Left ventricle myocardium superior (tissue), 1 donor: ENCODE measurements at places on chromosomes 6 and 20.

- no peak for DNase-seq
These were observed 1068.0 kb upstream of the EPHA7 start for GRCh38 chr6:94487371-94487770.

- no peak for DNase-seq
These were observed 195.5 kb upstream of the PDE10A start for GRCh38 chr6:165858586-165858985.

DNA sequence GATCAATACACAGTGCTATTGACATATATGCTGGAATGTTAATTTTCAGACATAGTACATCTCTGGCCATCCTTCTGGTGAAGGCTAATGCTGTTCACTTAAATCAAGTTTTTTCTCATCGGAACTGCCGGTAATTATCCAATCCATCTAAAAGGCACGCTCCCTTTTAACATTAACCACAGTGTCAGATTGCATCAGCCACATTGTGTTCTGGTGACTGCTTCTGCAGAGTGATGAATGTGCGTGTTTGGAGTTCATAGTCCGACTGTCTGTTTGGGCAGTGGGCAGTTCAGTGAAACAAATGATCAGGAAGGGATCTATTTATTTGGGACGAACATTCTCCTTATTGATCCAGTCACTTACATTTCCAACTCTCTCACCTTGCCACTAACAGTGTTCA is 49.5 kb downstream of the SOBP start:
- no peak for DNase-seq

DNA sequence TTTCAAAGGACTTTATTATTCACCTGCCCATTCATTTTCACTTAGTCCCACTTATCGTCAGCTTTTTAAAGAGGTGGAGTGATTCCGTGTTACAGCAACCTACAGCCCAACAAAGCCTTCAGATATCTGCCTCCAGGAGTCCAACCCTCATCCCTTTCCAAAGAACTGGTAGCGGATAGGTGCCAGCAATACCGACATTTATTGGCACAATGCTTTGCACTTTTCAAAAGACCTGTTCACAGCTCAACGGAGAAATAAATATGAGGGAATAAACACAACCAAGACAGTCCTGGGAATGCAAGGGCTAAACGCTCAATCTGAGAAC is 819 bp upstream of the MTRF1L start:
- no peak for DNase-seq

GRCh38 chr6:111838749-111839484 is 34.3 kb downstream of the FYN start:
- DNase-seq = no peak

GRCh38 chr6:43873806-43874714 is 104.0 kb downstream of the VEGFA start:
- no peak for DNase-seq

DNA sequence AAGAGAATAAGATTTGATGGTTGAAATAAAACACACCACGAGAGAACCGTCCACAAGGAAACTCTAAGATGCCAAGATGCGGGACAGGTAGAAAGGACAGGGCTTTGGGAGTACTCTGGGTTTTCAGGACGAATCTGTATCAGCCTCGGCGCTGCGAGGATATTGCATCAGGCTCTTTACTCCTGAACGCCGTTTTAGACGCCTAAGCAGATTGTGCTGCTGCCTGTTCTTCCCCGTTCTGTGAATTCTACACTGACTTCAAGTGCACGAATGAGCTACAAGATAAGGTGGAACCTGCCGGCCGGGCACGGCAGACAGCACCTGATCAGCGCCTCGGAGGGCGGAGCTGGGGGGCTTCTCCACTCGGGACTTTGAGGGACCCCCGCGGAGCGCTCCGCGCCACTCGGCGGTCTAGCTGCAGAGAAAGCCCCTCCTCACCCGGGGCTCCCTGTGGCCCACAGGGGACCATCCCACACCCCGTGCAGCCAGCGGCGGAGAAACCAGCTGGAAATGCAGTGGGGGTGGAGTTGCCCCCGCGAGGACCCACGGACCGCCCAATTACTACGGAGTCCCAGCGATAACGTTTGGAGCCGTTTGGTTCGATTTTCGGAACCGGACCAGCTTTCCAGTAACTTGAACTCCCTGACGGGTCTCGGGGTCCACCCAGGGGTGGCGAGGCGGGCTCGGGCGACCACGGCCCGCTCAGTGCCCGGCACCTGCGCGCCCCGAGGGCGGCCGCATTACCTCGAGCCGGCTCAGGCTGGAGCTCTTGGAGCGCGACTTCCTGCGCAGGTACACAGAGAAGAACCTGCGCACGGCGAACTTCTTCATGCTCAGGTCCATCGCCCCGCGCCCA is 646 bp downstream of the RPS6KA2 start:
- DNase-seq = peak; percentile 56

- no peak for DNase-seq
These were observed 62.4 kb downstream of the SYNDIG1 start for GRCh38 chr20:24531631-24532419.

DNA sequence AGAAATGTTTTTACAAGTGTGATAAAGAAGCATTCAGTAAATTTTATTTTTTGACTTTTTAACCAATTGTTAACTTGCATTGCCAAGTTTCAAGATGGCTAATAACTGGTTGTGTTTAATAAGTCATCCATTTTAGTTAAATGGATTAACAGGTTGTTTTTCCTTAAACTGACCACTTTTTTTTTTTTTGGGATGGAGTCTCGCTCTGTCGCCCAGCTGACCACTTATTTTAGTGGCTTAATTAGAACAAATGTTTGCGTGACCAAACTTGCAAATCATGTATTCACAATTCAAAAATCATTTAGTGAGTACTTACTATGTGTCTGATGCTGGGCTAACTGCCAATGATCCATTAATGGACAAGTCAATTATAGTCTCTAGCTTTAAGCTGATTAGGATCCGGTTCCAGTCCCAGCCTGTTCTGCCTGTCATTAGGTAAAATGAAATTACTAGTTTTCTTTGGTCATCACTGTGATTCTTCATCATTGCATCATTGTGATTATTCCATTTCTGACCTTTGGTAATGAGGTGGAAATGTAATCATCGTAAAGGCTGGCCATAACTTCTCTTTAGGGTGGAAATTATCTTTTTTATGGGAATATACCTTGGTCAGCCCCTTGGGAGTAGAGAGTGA is 729.2 kb upstream of the MARCKS start:
- DNase-seq = no peak

DNA sequence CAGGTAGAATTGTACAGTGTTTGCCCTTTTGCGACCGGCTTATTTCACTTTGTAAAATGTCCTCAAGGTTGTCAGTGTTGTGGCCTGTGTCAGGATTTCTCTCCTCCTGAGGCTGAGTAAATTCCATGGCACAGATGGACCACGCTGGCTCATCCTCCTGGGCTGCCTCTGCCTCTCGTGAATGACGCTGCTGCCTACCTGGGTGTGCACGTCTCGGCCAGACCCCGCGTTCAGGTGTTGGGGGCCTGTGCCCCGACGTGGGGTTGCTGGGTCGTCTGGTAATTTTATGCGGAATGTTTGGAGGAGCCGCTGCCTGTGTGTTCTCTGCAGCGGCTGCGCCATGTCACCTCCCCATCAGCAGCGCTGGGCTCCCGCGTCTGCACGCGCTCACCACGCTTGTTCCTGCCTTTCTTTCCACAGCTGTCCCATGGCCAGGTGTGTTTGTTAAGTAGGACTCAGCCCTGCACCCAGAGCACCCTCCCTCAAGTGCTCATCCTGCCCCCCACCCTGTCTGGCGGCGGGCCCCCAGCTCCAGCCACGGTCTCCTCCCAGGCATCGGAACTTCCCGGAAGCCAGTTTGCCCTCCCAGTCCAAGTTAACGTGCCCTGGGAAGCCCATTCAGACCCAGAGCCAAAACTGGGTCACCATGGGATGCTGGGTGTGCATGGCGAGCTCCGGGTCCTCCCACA is 36.1 kb upstream of the CHRNA4 start:
- no peak for DNase-seq

GRCh38 chr20:18805881-18806280 is 7.7 kb upstream of the SCP2D1 start:
- no peak for DNase-seq

DNA sequence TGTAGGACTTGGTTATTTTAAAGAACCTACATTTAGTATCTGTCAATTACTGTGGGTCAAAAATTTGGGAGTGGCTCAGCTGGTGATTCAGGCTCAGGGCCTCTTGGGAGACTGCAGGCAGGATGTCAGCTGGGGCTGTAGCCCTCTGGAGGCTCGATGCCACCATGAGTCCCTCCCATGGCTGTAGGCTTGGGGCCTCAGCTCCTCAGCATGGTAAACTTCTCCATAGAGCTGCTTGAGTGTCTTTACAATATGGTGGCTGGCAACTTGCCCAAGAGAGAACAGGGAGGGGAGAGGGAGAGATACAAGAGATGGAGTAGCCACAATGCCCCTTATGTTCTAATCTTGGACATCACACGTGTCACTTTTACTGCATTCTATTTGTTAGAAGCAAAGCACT is 470.4 kb downstream of the CDH26 start:
- no peak for DNase-seq

DNA sequence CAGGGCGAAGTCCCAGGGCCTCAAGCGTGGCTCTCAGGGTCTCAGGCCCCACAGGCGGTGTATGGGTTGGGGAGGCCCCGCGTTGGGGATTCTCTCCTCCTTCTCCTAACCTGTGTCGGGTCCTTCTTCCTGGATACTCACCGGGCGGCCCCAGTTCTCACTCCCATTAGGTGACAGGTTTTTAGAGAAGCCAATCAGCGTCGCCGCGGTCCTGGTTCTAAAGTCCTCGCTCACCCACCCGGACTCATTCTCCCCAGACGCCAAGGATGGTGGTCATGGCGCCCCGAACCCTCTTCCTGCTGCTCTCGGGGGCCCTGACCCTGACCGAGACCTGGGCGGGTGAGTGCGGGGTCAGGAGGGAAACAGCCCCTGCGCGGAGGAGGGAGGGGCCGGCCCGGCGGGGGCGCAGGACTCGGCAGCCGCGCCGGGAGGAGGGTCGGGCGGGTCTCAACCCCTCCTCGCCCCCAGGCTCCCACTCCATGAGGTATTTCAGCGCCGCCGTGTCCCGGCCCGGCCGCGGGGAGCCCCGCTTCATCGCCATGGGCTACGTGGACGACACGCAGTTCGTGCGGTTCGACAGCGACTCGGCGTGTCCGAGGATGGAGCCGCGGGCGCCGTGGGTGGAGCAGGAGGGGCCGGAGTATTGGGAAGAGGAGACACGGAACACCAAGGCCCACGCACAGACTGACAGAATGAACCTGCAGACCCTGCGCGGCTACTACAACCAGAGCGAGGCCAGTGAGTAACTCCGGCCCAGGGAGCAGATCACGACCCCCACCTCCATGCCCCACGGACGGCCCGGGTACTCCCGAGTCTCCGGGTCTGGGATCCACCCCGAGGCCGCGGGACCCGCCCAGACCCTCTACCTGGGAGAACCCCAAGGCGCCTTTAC is at the start of gene HLA-G:
TSS of gene HLA-G (plus strand) at position 247 of the 892 bp plus-strand sequence. CDS start at position 267, 20 bp downstream.
- DNase-seq = no peak

DNA sequence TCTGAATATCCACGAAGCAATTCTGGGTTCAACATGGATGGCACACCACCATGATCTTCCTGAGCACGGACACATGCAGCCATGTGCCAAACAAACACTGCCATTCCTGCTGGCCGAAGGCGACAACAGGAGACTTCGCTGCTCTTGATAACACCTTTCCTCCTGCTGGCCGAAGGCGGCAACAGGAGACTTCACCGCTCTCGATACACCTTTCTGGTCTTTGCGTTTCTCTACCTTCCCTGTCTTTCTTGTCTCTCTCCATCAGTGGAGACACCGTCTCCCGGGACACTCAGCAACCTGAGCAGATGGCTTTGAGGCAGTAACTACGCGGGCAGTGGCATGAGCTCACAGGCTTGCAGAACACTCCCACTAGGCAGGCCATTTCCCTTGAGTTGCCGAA is 54.9 kb upstream of the MPC1 start:
- no peak for DNase-seq

- DNase-seq = no peak
These were observed 1.8 kb upstream of the ABT1 start for GRCh38 chr6:26594730-26595632.

- DNase-seq = no peak
These were observed 505.7 kb downstream of the CDKAL1 start for GRCh38 chr6:21039926-21040325.

GRCh38 chr20:21259346-21259745 is 43.8 kb upstream of the XRN2 start:
- DNase-seq = no peak

- DNase-seq = no peak
These were observed 23.0 kb upstream of the MRPS18A start for GRCh38 chr6:43710576-43710975.

- no peak for DNase-seq
These were observed 88.2 kb upstream of the STXBP5 start for GRCh38 chr6:147116056-147116455.

DNA sequence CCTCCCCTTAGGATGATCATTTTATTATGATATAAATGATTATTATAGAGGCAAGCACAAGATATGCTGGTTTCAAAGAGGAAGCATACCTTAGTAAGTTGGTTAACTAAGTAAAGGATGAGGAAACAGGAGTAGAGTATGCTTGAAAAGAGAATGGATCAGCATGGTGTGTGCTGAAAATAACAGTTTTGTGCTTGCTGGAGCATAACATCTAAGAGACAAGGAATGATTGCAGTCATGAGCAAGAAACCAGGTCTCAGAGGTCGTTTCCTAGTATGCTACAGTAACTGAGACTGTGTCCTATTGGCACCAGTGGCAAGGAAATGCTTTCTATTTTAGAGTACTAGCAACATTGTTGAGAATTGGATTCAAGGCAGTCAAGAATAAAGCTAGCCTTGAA is 34.1 kb downstream of the CDC40 start:
- no peak for DNase-seq

DNA sequence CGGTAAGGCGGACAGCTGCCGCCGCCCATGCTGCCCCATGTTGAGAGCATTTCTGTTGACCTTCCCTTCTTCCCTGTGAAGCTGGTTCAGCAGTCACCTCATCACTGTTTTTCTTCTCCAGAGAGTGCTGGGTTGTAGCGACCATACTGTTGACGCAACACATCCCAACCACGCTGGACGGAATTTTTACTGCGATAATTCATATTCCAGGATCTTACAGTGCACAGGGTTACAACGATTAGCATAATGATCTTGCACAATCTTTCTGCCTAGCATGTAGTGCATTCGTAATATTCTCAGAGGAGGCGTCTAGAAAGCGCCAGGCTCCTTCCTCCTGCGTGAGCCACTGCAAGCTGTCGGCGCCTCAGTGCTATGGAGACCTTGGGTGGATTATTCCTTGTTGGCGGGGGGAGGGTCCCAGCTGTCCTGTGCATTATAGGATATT is 137.0 kb downstream of the MTHFD1L start:
- no peak for DNase-seq

- DNase-seq = no peak
These were observed 498.5 kb upstream of the NOX3 start for GRCh38 chr6:155954149-155954548.

GRCh38 chr6:116409756-116410155 is 39.0 kb downstream of the DSE start:
- no peak for DNase-seq

GRCh38 chr6:125165256-125165655 is 11.7 kb downstream of the TPD52L1 start:
- no peak for DNase-seq

DNA sequence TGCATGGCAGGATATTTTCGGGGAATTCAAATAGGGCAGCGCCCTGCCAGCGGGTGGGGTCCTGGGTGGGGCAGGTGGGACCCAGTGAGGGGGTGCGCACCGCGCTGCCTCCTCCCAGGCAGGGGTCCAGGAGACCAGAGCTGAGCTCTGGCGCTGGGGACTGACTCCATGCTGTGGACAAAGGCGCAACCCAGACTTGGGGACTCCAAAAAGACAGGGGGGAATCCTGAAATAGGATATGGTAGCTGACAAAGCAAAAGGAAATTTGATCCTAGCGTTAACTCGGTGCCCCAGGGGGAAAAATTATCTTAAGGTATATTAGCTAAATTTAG is 23.6 kb downstream of the TFAP2A start:
- no peak for DNase-seq

- DNase-seq = no peak
These were observed 3.9 kb downstream of the RNF144B start for GRCh38 chr6:18391023-18391422.
